Smooth muscle cell of bladder (primary cell): ENCODE measurements at places on chromosomes 5 and 9. TPM values are rescaled to one million over a fixed set of nuclear protein-coding genes. Genes with fewer than 3 reads are reported as not detected.

Gene ACOT12
- 0.74 and 2.1 TPM in 2 replicates for total RNA-seq

Gene SLCO6A1
- total RNA-seq: not detected in 2 replicates

Gene PCDHGA1
- 1.1 TPM in 2 replicates for total RNA-seq

Gene CXXC5
- 41.7 and 64.5 TPM in 2 replicates for total RNA-seq

Gene NR2F1
- 49.5 and 55.8 TPM in 2 replicates for total RNA-seq

Gene CDKN2A
- 9.5 and 10.1 TPM in 2 replicates for total RNA-seq

Gene UBE2QL1
- under 0.01 and 0.18 TPM in 2 replicates for total RNA-seq

Gene TAS2R1
- total RNA-seq: not detected in 2 replicates

Gene ZMYND19
- 12.5 and 17.9 TPM in 2 replicates for total RNA-seq

Gene SPATA31D1
- not detected in 2 replicates for total RNA-seq

Gene ANP32B
- 7.8 and 10.2 TPM in 2 replicates for total RNA-seq

Gene SPOUT1
- 7.0 and 12.3 TPM in 2 replicates for total RNA-seq

Gene PRR16
- 4.0 and 4.2 TPM in 2 replicates for total RNA-seq

Gene PTGES
- 92.9 and 108 TPM in 2 replicates for total RNA-seq

Gene INSL6
- not detected in 2 replicates for total RNA-seq
